ENCODE measurements at places on chromosomes 3 and 15.
A peak's percentile ranks its signal among the peaks of the same experiment; 100 is the strongest.

DNA sequence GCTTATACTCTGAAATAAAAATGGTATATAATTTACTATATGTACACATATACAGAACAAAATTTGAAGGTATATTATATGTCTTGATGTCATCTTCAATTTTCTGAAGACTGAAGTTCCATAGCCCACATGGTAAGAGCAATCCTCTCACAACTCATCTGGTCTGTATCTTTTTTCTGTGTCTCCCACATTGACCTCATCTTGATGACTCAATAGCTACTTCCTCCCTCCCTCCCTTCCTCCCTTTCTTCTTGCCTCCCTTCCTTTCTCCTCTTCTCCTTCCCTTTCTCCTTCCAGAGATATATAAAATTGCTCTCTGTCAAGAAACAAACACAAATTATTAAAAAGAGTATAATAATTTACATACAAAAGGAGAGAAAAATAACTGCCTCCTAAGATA, 268.5 kb downstream of the SQOR start:
- DNase-seq, result no peak

GRCh38 chr15:47334805-47335535, 382.3 kb upstream of the SEMA6D start:
- no peak for DNase-seq

GRCh38 chr15:89575656-89576416, 567 bp downstream of the TICRR start:
- DNase-seq, result no peak

DNA sequence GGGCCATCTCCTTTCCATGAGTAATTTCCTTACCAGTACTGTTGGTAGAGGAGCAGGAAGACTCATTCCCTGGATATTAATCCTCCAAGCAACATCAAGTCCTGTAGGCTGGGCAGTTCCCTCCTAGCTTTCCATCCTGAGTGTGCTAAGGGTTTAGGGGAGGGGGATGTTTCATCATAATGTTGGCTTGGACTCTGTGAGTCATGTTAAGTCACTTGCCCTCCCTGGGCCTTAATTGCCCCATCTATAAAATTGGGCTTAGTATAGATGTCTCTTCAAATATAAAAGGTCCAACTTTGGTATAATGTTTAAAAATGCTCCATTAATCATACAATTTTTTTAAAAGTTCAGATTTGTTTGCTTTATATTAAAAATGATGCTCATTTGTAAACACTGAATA, 52.7 kb downstream of the TLE3 start:
- DNase-seq, result no peak

GRCh38 chr3:140277886-140278285, 342.9 kb downstream of the CLSTN2 start:
- DNase-seq, result no peak

DNA sequence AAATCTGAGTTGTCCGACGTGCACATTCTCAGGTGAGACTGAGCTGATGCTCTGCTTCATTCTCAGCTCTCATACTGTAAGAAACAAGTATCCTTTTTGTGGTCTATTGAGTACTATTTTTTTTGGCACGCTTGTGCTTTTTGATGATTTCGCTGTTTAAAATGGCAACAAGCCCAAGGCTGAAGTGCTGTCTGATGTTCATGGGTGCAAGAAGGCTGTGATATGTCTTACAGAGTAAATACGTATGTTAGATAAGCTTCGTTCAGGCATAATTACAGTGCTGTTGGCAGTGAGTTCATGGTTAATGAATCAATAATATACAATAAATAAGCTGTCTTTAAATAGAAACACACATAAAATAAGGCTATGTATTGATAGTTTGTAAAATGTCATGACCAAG, 27.2 kb downstream of the AQR start:
- DNase-seq, result no peak

- DNase-seq, result no peak
Observed at GRCh38 chr3:42499478-42499871, 3.0 kb upstream of the VIPR1 start.

- DNase-seq, result no peak
Observed at GRCh38 chr3:49628249-49628648, 45.9 kb upstream of the APEH start.

DNA sequence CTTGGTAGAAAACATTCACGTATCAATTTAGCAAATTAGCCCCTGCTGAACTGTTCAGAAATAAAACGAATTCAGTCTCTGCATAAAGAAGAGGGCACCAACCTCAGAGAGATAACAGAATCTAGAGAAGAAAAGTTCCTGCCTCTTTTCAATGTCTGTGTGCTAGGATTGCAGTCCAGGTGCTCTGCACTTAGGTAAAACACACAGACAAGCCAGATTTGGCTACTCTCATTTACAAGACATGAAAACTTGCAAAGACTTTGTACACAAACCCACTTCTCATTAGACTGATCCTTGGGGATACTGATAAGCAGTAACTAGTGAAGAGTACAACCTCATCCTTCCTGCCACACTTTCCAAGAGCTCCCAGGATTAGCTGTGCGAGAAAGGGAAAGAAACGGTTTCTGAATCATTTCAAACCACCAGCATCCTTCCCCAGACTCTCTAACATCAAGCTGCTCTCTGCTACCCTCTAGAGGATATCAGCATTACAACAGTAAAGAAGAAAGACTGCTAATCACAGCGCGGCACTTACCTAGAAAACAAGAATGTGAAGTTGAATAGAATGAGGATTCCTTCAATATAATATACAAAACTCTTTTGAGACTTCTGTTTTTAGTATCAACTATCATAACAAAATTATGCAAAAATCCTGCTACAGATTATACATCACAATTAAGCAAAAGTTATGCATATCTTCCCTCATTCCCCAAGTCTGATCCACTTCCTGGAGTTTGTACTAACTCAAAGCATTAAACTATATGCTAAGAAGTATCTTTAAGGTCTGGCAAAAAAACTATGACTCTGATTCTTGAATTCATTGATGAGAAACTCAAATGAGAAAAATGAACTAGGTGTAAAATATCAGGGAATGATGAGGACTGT, 306.4 kb downstream of the MAGI1 start:
- DNase-seq, result peak; percentile 75

DNA sequence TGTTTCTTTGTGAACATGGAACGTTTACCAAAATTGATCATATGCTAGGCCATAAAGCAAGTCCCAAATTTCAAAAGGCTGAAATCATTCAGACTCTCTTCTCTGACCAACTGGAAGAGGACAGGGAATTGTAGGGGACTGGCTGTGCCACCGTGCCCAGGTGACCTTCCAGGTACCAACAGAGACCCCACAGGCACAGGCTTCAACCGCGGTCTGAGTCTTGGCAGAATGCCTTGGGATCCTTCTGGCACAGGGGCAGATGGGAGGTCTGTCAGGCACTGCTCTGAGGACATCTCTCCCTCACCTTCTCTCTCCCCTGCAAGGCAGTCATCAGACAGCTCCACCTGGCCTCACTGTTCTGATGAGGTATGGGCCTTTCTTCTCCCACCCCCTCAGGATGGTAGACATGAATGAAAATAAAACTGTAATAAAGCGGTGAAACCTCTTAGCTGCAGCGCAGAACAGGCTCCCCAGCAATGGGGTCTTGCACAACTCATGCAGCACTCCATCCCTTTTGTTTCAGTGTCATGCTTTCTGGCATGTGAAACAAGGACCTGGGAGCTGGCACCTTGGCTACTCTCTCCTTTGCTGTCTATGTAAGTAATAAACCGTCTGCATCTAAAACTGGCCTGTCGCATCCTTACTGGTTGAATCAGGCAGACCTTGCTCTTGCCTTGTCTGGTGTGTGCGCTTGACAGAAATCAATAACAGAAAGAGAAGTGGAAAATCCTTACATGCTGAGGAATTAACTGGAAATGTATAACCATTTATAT, 289.2 kb downstream of the KLF13 start:
- no peak for DNase-seq

GRCh38 chr15:101210058-101210457, 41.8 kb downstream of the CHSY1 start:
- DNase-seq, result no peak

GRCh38 chr3:107206141-107206540, 171.1 kb upstream of the CCDC54 start:
- peak; percentile 84 for DNase-seq

DNA sequence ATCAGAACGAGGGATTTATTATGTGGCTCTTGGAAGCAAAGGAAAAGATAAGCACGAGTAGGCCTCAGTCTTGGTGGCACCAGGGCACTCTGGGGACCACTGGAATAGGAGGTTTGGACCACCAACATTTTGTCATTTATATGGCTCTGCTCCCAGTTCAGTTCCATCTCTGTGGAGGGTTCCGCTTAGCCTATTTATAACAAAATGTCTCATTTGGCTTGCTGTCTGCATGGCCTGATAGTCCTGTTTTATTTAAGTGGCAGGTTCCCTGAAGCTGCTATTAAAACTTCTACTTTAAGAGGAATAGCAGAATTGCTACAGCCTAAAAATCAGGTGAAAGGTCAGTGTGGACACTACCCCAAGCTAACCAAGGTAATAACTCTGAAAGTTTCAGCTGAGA, 27.2 kb downstream of the MAP2K5 start:
- no peak for DNase-seq

DNA sequence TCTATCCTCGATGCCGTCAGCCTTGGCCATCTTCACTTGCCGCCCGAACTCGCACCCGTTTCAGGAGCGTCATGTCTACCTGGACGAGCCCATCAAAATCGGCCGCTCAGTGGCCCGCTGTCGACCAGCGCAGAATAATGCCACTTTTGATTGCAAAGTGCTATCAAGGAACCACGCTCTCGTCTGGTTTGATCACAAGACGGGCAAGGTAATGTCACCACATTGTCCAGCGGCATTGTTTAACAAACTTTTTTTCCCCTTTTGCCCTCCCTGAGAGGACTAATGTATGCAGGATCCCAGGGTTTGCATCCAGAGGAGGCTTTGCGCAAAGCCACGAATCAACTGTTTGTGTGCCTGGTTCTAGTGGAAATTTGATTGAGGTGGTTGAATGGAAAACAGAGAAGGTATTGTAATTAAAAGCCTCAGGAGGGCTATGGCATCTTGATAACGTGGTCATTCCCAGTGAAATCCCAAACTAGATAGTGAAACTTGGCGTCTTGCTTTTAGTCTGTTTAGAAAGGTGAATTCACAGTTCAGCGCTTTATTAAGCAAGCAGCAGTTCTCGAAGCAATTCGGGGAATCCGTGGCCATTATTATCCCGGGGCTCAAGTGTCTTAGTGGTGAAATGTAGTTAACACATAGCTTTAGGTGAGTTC, 1.7 kb downstream of the SLMAP start:
- DNase-seq, result peak; percentile 46

All from trophoblast cell (in vitro differentiated cells and primary cell).